ENCODE measurements at places on chromosomes 11 and 22. TPM values are rescaled to one million over a fixed set of nuclear protein-coding genes. Genes with fewer than 3 reads are reported as not detected.

Gene MPEG1
- not detected for total RNA-seq

Gene POLDIP3
- 32.8 TPM for total RNA-seq

Gene GATD1
- 45.0 TPM for total RNA-seq

Gene AIFM3
- total RNA-seq = 0.65 TPM

GRCh38 chr11:116544721-116545120 lies 228.1 kb downstream of the BUD13 start:
- DNase-seq = no peak
